ENCODE measurements at places on chromosomes 4 and X.

DNA sequence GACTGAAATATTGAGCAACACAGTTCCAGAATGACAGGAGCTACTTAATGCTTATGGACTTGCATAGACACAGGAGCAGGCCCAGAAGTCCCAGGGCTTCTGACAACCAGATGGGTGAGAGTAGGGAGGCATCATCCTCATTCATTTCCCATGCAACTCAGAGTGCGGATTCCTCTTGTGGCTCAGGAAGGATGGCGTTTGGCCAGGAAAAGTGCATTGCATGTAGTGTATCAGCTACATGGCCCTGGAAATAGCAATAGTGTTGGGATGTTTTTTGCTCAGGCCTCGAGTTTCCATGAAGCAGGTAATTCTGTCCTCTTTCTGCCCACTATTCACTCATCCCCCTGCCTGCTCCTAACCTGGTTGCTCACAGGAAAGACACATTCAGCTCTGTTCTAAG lies 136.6 kb downstream of the PDGFRA start:
- DNase-seq = no peak

- no peak for DNase-seq
Observed at GRCh38 chrX:76127341-76127740, 45.5 kb upstream of the PBDC1 start.

DNA sequence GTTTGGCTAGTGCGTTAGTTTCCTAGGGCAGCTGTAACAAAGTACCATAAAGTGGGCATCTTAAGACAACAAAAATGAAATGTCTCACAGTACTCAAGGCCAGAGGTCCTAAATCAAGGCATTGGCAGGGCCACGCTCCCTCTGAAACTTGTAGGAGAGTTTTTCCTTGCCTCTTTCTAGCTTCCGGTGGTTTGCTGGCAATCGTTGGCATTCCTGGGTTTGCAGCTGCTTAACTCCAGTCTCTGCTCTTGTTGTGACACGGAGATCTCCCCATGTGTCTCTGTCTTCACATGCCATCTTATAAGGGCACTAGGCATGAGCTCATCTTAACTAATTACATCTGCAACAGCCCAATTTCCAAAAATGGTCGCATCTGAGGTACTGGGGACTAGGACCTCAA lies 362.0 kb upstream of the BOD1L1 start:
- DNase-seq = no peak

GRCh38 chrX:152600853-152601633 lies 36.7 kb upstream of the GABRQ start:
- no peak for DNase-seq

- DNase-seq = no peak
Observed at GRCh38 chrX:81229229-81229628, 27.3 kb downstream of the SH3BGRL start.

GRCh38 chrX:115936008-115936407 lies 234.5 kb upstream of the AGTR2 start:
- no peak for DNase-seq

DNA sequence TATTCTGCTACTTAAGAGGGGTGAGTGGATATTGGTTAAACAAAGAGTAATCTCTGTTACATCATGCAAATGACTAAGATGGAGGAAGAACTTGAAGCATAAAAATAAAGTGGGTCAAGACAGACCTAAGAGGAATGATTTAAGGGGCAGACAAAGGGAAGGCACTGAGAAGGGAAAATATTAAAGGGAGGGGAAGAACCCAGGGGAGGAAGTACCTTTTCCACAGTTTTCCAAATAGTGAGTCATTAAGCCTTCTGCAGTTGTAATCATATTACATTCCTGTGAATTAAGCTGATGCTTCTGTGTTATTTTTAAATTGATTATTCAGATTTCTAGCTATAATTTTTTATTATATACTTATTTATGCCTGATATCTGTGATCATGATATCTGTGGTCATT lies 253.3 kb downstream of the CENPC start:
- no peak for DNase-seq

DNA sequence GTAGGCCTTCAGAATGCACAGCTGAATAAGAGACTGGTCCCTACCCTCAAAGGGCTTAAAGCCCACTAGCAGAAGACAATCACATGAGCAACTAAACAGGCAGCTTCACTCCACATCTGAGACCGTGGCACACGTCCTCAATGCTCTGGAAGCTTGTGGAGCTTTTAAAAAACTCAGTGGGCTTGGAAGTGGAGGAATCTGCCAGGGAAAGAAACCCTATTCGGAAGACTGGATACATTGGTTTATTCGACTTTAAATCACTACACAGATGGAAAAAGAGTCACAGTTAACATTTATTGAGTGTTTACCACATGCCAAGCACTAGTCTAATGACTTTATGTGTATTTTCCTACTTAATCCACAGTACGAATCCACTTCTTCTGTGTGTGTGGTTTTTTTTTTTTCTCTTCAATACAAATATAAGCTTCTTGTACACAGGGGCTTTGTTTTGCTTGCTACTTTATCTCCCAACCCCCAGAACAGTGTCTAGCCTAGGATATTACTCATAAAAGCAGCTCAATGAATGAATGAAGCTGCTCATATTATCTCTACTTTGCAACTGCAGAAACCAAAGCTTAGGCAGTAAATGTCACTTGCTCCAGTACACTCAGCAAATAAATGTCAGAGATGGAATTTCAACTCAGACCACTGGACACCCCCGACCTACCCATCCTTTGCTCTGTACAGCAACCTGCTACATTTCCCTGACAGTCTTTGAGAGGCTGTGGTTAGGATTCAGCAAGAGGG lies 137.7 kb downstream of the LDB2 start:
- DNase-seq = no peak

- no peak for DNase-seq
Observed at GRCh38 chr4:178273168-178273567, 830.9 kb upstream of the AGA start.

DNA sequence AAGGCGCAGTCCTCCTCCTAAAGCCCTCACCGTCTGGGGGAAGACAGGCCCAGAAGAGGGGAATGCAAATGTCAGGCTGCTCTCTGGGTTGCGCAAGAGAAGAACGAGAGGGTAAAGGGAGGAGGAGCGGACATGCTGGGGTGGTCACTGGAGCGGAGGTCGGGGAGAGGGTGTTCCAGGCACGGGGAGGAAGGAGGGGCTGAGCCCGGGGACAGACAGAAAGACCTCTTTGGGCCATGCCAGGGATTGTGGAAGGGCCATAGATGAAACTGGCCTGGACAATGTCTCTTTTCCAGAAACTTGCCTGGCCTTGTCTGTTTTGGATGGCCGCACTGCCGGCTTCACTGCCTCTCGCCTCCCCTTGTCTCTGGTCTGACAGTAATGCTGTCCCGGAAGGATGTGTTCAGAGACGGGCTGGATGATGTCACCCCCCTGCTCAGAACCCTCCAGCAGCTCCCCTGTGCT lies 121.0 kb downstream of the SORCS2 start:
- DNase-seq = no peak

DNA sequence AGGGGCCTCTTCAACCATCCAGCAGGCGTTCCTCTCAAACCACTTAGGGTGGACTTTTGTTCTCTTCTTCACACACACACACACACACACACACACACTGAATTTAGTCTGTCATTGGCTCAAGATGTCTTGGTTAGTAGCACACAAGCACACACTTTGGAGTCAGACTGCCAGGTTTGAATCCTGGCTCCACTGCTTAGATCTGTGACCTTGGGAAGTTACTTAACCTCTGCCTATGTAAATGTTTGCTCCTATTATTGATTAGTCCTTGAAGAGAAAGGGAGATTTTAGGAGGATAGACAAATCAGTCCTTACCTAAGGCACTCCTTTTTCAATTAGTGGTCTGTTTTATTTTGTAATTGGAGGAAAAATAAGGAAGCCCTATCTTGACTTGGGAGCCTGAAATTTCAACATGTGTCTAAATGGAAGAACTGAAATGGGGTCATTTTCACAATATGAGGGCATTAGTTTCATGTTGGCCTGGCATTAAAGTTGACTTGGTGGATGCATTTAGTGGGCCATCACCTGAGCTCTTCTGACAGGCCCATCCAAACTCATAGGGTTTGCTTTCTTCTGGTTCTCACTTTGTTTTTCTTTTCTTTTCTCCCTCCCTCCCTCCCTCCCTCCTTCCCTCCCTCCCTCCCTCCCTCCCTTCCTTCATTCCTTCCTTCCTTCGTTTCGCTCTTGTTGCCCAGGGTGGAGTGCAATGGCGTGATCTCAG lies 13.3 kb upstream of the TMEM131L start:
- DNase-seq = no peak

GRCh38 chr4:131337936-131338335 lies 1811.2 kb upstream of the PCDH10 start:
- no peak for DNase-seq

Data from renal cortex interstitium (tissue), 15 donors.